8988T (cell line): ENCODE measurements at places on chromosomes 4 and X.

DNA sequence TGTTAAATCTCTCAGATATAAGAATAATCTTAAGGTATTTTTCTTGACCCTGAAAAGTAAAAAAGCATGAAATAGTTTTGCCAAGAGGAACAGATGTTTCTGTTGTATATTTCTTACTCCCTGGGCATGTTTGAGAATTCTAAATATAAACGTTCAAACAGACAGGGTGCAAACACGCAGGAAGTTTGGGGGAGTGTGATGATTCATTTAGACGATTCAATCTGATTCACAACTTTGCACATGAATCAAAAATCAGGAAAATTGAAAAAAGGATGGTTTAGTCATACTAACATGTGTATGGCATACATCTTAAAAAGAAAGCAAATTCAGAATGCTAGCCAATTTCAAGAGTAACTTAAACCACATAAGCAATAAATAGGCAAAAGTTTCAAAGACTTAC lies 340.3 kb upstream of the GRID2 start:
- no peak for DNase-seq

DNA sequence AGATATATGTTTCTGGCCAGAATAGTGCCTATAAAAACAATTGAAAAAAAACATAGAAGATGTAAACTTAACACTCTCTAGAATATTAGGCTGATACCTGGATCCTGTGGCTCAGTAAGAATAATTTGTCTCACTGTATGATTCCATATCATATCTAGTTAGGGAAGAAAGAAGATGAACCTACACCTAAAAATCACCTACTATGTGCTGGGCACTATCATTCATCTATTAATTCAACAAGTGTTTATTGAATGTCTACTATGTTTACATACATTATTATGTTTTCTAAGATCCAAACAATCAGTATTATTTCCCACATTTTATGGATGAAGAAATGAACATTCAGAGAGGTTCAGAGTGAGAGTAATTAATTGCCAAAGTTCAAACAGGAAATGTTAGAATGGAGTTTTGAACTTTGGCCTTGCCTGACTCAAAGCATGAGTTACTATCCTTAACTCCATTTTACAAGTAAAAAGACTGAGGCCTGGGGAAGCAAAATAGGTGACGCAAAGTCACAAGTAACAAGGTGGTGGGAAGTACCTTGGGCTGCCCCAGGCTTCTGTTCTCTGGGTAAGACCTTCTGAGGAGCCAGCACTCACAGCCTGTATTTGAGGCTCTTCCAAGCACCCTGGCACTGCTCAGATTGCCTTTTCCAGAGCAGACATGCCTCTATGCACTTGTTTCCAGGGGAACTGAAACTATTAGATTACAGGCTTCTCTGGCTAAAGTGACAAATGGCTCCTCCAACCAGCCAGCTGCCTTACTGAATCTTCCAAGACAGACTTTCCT lies 111.1 kb upstream of the ACSL4 start:
- DNase-seq = no peak

DNA sequence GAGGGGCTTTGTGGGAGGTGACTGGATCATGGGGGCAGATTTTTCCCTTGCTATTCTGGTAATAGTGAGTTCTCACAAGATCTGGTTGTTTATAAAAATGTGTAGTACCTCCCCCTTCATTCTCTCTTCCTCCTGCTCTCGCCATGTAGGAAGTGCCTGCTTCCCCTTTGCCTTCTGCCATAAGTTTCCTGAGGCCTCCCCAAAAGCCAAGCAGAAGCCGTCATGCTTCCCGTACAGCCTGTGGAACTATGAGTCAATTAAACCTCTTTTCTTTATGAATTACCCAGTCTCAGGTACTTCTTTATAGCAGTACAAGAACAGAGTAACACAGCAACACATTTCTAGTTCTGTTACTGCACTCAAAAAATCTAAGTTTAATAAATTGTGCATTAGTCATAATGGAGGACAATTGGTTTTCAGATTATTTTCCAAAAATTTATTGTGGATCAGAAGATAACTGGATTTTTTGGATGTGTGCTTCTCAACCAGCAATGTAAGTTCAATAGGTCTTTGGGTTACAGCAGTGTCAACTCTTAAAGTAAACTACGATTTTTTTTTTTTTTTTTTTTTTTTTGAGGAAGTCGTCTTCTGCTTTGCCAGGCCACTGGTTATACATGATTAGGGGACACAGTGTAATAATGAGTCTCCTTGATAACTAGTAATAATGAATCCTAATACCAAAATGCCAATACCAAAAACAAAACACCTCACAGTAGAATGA lies 69.9 kb downstream of the CHIC2 start:
- no peak for DNase-seq

DNA sequence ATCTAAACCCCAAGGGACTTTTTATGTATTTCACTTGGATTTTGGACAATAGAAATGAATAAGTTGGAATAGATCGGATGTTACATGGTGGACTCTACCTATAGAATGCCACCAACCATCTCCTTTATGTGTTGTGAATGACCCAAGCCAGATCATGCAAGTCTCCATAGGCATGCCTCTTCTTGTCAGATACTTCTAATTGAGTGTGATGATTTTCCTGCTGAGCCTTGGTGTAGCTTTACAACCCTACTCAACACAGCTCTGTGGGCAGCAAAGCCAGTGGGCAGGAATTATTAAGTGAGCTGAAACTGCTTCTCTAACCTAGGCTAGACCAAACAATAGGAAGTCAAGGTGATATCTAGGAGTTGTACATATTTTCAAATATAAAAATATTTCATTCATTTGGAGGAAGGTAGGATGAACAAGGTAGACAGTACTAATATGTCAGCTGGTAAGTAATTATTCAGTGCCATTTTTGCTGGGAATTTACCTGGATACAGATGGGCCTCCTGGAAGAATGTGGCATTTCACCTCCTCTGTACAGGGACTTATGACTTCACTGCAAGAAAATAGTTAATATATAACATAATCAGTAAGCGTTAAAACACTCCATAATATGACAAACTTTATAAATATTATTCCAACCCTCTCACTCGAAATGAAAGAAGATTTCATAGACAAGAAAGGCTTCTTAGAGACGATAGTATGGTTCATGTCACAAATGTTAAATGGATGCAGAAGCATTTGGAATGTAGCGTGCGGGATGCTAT lies 298.0 kb upstream of the FAT1 start:
- DNase-seq = no peak

GRCh38 chr4:128698386-128698785 lies 111.1 kb upstream of the JADE1 start:
- no peak for DNase-seq

- no peak for DNase-seq
Measured at GRCh38 chrX:143634309-143634662, 1.6 kb downstream of the SLITRK4 start.
